ENCODE measurements at places on chromosomes 4 and X.

DNA sequence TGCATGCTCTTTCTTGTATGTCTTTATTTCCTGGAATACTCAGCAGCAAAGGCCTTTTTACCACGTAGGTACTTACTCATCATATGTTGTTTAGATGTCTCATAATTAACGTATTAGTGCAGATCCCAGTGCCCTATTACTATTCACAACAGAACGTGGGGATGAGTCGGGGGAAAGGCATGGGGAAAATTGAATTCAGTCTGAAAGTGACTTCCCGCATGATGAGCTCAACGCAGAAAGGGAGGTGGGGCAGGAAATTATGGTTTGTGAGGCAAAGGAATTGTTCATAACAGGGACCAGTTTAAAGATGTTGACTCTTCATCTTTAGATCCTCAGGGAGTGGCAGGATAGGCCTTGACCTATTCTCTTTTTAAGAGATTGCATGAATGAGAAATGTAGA is 2.0 kb upstream of the TMPRSS11D start:
- peak; percentile 64 for DNase-seq

- DNase-seq = no peak
These were observed 153.2 kb downstream of the KLF8 start for GRCh38 chrX:56385336-56385735.

GRCh38 chr4:148443512-148444295 is 1.5 kb upstream of the NR3C2 start:
- DNase-seq = peak; percentile 27

GRCh38 chr4:124970011-124970410 is 257.5 kb upstream of the ANKRD50 start:
- peak; percentile 31 for DNase-seq

DNA sequence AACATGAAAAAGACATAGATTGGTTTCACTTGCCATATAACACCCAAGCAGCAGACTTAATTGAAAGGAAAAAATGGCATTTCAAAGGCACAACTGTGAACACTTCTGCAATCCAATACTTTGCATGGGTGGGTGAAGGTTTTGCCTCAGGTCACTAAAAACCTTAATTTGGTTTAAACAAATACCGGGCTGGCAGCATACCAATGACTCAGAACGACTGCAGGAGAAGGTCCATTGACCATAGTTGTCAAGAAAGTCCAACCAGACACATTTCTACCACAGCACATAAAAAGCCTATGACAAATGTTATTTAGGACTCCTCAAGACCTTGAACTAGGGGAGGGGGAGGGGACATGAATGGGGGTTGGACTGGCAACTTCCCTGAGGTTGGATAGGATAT is 183.6 kb upstream of the TRPC5 start:
- no peak for DNase-seq

DNA sequence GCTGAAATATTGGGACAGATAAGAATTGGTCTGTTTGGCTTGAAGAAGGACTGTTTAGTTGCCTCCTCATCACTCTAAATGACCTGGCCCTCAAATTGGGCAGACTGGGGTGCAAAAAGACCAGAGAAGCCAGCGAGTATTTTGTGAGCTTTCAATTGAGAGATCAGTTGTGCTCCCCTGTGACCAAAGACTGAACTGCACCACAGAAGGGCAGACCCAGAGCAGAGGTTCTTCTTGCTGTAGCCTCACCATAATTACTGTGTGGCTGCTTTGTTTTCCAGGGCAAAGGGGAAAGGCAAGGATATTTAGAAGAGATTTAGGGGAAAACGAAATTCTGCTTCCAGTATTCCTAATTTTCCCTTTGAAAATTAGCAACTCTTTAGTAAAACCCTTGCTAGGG is 104.0 kb upstream of the MBNL3 start:
- DNase-seq = peak; percentile 20

GRCh38 chr4:173934933-173935620 is 348.4 kb downstream of the FBXO8 start:
- DNase-seq = peak; percentile 25

- DNase-seq = peak; percentile 47
These were observed 1.5 kb downstream of the FHDC1 start for GRCh38 chr4:152937336-152938236.

Data from cardiac fibroblast (primary cell).